ENCODE measurements at places on chromosomes 3 and 15. TPM values are rescaled to one million over a fixed set of nuclear protein-coding genes. Genes with fewer than 3 reads are reported as not detected.

The CCRL2 gene
- polyA plus RNA-seq, result 1.3 TPM

The CRELD1 gene
- polyA plus RNA-seq, result 17.7 TPM

The SLC28A2 gene
- not detected for polyA plus RNA-seq

The CHST14 gene
- 1.8 TPM for polyA plus RNA-seq

The TRIM42 gene
- not detected for polyA plus RNA-seq

The MUC20 gene
- polyA plus RNA-seq, result 0.39 TPM

The MPI gene
- 43.0 TPM for polyA plus RNA-seq

The ANKUB1 gene
- polyA plus RNA-seq, result not detected

The RLBP1 gene
- polyA plus RNA-seq, result not detected

The IGF1R gene
- polyA plus RNA-seq, result 1.8 TPM

The BSN gene
- 0.05 TPM for polyA plus RNA-seq

The PLA2G4E gene
- polyA plus RNA-seq, result not detected

The CISH gene
- polyA plus RNA-seq, result 3.1 TPM

The RTP4 gene
- polyA plus RNA-seq, result 5.9 TPM

The GOLGA8A gene
- polyA plus RNA-seq, result 2.8 TPM

The ZNF717 gene
- polyA plus RNA-seq, result 4.7 TPM

The CHRM5 gene
- not detected for polyA plus RNA-seq

The GOLGA6B gene
- not detected for polyA plus RNA-seq

The KCNMB2 gene
- not detected for polyA plus RNA-seq

The TGM5 gene
- polyA plus RNA-seq, result not detected

The ATP6V1A gene
- polyA plus RNA-seq, result 26.7 TPM

The SAMD7 gene
- polyA plus RNA-seq, result not detected

The SERPINI2 gene
- polyA plus RNA-seq, result not detected

The IQCF5 gene
- polyA plus RNA-seq, result not detected

The TGM4 gene
- 0.06 TPM for polyA plus RNA-seq

The HES1 gene
- polyA plus RNA-seq, result 8.5 TPM

The SLC12A8 gene
- not detected for polyA plus RNA-seq

The ACTRT3 gene
- polyA plus RNA-seq, result 0.20 TPM

The CPNE9 gene
- polyA plus RNA-seq, result not detected

The TRH gene
- polyA plus RNA-seq, result not detected

The BCL2A1 gene
- polyA plus RNA-seq, result 75.8 TPM

The ACAD11 gene
- 6.0 TPM for polyA plus RNA-seq

The PCSK6 gene
- 0.14 TPM for polyA plus RNA-seq

The SLC7A14 gene
- polyA plus RNA-seq, result not detected

The KCNMB3 gene
- 3.4 TPM for polyA plus RNA-seq

The C2CD4A gene
- polyA plus RNA-seq, result not detected
